ENCODE measurements at places on chromosomes 6 and 20. TPM values are rescaled to one million over a fixed set of nuclear protein-coding genes. Genes with fewer than 3 reads are reported as not detected.

- DNase-seq: no peak
These were observed 12.9 kb upstream of the TLDC2 start for GRCh38 chr20:36862857-36863668.

The FOXS1 gene
- 0.60 TPM for total RNA-seq

GRCh38 chr20:58700121-58700821 is 7.7 kb downstream of the NPEPL1 start:
- DNase-seq: no peak

GRCh38 chr20:48106428-48106827 is 321.1 kb upstream of the SULF2 start:
- no peak for DNase-seq

GRCh38 chr6:139905404-139906052 is 531.1 kb upstream of the CITED2 start:
- DNase-seq: no peak

The CFB gene
- total RNA-seq: 178 TPM

- no peak for DNase-seq
These were observed 152.3 kb upstream of the BEND3 start for GRCh38 chr6:107267634-107268033.

DNA sequence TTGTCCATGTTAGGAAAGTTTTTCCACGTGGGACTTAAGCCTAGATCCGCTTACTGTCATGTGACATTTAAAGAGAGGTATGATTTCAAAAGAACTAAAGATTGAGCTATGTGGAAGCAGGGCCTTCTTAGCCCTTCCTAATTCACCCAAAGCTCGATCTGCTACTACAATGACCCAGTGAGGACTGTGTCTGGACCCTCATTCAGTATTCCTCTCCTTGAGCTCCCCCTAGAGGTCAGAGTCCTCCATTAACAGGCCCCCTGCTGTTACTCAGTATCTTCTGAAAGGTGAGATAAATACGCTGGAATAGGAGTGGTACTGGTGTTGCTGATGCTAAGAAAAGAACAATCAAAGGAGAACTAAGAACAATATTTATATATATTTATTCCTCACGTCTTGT is 414.0 kb downstream of the GJA1 start:
- no peak for DNase-seq

- no peak for DNase-seq
These were observed 277.2 kb downstream of the FRK start for GRCh38 chr6:115783402-115784061.

DNA sequence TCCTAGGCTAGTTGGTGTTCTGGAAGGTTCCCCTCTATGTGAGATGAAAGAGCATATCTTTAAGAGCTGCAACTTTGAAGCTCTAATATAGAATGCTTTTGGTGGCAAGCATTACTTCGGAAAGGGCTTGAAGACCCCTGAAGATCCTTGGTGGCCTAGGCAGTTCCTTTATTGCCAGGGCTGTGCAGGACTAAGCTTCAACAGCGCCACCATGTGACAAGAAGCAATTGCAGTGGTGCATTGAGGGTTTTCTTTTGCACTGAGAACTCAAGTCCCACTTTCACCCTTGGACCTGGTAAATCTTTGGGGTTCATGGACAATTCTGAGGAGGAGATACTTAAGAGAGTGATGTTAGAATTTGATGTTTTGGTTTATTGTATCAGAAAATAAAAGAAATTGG is 237.4 kb upstream of the GMDS start:
- DNase-seq: no peak

- DNase-seq: no peak
These were observed 44.1 kb upstream of the GRM4 start for GRCh38 chr6:34189806-34190503.

The RAET1L gene
- not detected for total RNA-seq

DNA sequence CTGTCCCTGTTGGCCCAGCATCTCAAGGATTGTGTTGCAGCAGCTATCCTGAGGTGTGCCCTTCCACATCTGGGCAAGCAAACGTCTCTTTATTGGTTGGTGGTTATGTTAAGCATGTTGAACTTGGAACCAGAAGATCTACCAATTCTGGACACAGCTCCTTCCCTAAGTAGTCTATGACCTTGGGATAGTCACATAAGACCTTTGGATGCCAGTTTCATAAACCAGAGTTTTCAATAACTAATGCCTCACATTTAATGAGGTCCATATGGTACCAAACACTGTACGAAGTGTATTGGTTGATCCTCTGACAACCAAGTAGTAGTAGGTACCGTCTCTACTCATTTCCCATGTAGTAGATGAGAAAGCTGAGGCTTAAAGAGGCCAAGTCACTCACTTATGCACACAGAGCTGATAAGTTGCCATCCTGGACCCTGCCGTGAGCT is 3.7 kb downstream of the CYP24A1 start:
- DNase-seq: no peak

The RAET1G gene
- total RNA-seq: not detected

GRCh38 chr6:130009146-130009545 is 9.2 kb upstream of the L3MBTL3 start:
- no peak for DNase-seq

The PRPF6 gene
- 64.4 TPM for total RNA-seq

The COL12A1 gene
- total RNA-seq: 6.1 TPM

GRCh38 chr6:73631849-73632248 is 21.9 kb downstream of the SLC17A5 start:
- no peak for DNase-seq

- no peak for DNase-seq
These were observed 50.8 kb downstream of the MC3R start for GRCh38 chr20:56299362-56299761.

DNA sequence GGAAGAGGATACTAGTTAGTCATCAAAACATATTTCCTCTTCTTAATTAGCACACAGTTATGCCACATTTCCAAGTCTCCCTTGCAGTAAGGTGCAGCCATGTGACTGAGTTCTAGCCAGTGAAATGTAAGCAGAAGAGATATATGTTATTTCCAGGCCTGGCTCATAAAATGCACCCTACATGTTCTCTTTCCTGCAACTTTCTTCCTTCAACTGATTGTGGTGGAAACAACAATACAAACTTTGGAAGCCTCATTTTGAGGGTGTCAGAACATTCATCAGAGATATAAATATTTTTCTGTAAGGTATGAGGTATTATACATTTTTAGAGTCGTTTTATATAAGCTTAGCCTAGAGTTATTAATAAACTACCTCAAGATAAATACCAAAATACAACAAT is 110.9 kb upstream of the PDE7B start:
- no peak for DNase-seq

The GDAP1L1 gene
- not detected for total RNA-seq

- no peak for DNase-seq
These were observed 1005.4 kb downstream of the GRIK2 start for GRCh38 chr6:102398788-102399390.

The TCP11 gene
- not detected for total RNA-seq

GRCh38 chr6:12577124-12577850 is 139.3 kb upstream of the PHACTR1 start:
- DNase-seq: no peak

- no peak for DNase-seq
These were observed 3.5 kb downstream of the TRIM27 start for GRCh38 chr6:28920281-28920680.

The MROH8 gene
- 2.6 TPM for total RNA-seq

The ZKSCAN4 gene
- 5.5 TPM for total RNA-seq
